ENCODE measurements at places on chromosomes 6 and 20.

GRCh38 chr6:2807342-2808090 is 34.1 kb downstream of the SERPINB1 start:
- no peak for DNase-seq

- DNase-seq, result no peak
Observed at GRCh38 chr6:22613695-22614094, 44.3 kb downstream of the HDGFL1 start.

GRCh38 chr6:170174124-170174770 is 116.6 kb downstream of the DLL1 start:
- DNase-seq, result no peak

GRCh38 chr6:34145161-34146020 is 496 bp downstream of the GRM4 start:
- no peak for DNase-seq

DNA sequence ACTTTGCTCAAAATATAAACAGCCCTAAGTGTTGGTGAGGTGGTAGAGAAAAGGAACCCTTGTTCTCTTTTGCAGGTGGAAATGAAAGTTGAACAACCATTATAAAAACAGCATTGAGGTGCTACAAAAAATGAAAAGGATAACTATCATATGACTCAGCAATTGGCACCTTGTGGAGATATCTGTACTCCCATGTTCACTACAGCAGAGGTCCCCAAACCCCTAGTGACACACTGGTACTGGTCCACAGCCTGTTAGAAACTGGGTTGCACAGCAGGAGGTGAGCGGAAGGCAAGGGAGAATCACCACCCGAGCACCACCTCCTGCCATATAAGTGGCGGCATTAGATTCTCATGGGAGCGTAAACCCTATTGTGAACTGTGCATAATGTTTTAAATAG is 267.4 kb upstream of the THEMIS start:
- no peak for DNase-seq

GRCh38 chr6:45741437-45742171 is 274.1 kb downstream of the CLIC5 start:
- DNase-seq, result no peak

DNA sequence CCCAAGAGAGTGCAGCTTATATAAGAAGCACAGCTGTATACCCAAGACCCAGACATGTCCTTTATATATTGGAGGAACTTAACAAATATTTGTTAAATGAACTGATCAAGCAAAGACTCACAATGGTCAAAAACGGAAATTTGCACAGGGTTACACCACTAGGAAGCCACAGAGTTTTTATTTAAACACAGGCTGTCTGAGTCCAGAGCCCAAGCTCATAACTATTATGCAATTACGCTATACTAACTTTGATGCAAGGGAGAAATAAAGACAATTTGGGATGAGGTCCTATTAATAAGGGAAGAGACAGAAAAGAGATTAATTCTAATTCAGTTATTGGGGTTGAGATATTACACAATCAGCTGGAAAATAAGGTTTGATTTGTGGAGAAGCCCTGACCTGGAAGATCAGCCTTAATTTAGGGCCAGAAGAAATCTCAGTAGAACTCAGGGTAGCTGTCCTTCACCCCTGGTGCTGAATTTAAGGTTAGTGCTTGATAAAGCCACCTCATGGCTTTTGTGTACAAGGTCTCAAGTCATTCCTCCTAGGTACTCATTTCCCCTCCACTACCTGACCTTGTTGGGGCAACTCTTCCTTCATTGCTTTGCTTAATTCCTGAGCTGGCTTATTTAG is 10.5 kb upstream of the ZNF334 start:
- no peak for DNase-seq

DNA sequence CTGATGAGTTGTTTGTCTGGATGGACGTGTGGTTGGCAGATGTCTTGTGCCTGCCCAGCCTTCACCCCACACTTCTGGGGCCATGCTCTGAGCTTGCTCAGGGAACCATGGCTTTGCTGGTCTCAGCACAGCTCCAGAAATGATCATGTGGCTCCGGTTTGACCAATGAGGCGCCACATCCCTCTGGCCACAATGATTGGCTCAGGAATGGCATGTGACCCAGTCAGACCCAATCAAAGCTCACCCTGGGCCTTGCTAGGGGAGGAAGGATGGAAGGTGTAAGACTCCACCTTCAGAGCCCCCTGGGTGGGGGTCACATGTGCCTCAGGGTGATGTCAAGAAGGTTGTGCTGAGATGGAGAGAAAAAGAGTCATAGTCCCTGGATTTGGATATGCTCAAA is 281.6 kb upstream of the SULF2 start:
- DNase-seq, result no peak

DNA sequence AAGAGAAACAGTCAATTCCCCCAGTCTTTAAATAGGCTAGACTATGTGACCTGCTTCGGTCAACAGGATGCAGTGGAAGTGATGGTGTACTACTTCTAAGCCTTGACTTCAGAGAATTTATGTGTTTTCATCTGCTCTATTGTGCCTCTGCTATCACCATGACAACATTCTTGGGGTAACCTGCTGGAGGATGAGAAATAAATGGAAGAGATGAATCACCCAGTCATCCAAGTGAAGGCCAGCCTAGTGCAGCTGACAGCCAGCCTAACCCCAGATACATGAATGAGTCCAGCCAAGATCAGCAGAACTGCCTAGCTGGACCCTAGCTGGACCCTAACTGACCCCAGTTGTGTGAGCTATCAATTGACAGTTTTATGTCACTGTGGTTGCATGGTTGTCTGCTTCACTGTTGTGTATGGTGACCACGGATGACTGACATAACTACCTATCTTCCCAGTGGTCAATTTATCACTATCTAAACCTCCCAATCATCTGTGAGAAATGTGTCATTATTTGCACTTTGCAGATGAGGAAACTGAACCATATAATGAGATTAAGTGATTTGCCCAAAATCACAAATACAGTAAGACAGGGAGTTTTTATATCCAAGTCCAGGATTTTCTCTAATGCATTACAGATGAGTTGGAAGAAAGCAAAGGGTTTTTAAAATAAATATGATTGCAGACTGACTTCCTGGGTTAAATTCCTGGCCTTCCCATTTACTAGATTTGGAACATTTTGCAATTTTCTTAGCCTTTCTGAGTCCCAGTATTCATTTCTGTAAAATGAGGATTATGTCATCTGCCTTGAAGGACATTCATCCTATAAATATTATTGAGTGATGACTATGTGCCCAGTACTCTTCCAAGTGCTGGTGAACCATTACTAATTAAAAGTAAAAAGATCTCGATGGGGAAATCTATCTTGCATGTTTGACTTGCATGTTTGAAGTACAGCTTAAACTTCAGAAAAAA is 136.4 kb upstream of the PLCB4 start:
- no peak for DNase-seq

GRCh38 chr20:53245574-53245973 is 273.4 kb downstream of the TSHZ2 start:
- no peak for DNase-seq

Data from NCI-H2029 (cell line).